ENCODE measurements at places on chromosomes 3 and 15.

DNA sequence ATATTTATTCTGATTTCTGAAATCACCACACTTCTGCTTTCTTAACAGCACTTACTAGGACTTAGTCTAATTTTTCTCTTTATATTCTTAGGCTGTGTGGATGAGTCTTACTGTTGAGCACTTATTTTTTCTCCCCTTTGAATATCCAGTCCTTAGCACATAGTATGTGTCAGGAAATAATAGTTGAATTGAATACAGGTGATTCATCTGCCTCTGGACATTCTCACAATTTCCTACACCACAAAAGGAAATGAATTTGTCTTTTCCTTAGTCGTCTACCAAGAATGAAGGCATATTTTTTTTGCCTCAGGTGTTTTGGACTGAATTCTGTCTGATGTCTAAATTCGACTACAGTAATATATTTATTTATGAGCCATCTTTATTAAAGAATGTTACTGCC is 204.2 kb downstream of the GHSR start:
- DNase-seq: peak; percentile 90

GRCh38 chr3:59131016-59131766 is 81.4 kb upstream of the CFAP20DC start:
- no peak for DNase-seq

GRCh38 chr3:146345900-146346299 is 95.0 kb upstream of the PLSCR4 start:
- no peak for DNase-seq

- DNase-seq: no peak
These were observed 65.9 kb upstream of the KLF13 start for GRCh38 chr15:31260646-31261265.

DNA sequence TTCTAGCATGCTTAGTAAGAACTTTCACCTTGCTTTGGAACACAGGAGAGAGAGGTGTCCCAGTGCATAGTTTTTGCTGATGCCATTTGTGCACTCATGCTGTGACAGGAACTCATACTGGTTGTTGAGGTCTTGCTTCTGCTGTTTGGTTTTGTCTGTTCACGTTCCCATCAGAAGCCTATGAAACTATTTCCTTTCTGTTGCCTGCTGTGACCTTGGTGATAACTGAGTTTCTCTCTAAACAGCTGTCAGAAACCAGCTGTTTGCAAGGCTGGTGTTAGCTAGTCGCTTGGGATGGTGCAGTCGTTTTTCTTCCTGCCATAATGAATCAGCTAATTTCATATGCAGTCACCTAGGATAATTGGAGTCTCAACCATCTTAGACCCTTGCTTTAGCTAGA is 724.1 kb downstream of the GRM7 start:
- no peak for DNase-seq

- DNase-seq: no peak
These were observed 2.3 kb upstream of the P2RY13 start for GRCh38 chr3:151331696-151332095.

- no peak for DNase-seq
These were observed 54.4 kb downstream of the GTF2E1 start for GRCh38 chr3:120796976-120797375.

DNA sequence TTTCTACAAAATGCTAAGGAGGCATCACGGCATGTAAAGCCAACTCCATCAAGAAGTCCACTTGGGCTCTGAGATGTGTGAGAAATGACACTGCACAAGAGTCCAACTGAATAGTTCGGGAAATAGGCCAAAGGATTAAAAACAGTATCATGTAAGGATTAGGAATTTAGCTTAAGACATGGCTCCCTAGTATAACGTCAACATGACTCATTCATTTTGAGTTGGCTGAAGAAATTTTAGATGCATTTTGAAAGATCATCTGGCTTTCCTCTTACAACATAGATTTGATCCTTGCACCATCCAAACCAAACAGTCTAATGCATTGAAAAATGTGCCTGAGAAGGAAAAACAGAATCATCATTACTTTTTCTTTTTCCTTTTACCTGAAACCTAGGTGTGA is 109.3 kb upstream of the MME start:
- no peak for DNase-seq

GRCh38 chr15:90934256-90934948 is 683 bp upstream of the UNC45A start:
- DNase-seq: peak; percentile 89

- peak; percentile 80 for DNase-seq
These were observed 68.5 kb downstream of the TMCO5A start for GRCh38 chr15:38002883-38003477.

GRCh38 chr3:78879295-78879860 is 888.4 kb downstream of the ROBO1 start:
- DNase-seq: no peak

- no peak for DNase-seq
These were observed 57.7 kb downstream of the PRTG start for GRCh38 chr15:55685286-55685685.

DNA sequence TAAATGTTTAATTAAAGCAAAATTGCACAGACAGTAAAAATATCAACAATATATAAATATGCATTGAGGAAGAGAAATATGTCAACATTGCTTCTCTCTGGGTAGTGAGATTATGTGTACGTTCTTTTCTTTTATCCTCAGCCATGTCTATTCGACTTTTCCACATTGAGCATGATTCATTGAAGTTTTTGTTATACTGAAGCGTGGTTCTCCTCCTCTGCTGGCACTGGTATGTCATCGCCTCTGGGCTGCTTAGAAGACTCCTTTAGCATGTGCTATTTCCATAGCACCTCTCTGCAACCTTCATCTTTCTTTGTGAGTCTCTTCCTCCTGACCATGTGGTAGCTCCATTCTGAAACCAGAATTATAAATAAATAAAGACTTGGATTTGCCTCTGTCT is 65.8 kb upstream of the AKAP13 start:
- DNase-seq: no peak

DNA sequence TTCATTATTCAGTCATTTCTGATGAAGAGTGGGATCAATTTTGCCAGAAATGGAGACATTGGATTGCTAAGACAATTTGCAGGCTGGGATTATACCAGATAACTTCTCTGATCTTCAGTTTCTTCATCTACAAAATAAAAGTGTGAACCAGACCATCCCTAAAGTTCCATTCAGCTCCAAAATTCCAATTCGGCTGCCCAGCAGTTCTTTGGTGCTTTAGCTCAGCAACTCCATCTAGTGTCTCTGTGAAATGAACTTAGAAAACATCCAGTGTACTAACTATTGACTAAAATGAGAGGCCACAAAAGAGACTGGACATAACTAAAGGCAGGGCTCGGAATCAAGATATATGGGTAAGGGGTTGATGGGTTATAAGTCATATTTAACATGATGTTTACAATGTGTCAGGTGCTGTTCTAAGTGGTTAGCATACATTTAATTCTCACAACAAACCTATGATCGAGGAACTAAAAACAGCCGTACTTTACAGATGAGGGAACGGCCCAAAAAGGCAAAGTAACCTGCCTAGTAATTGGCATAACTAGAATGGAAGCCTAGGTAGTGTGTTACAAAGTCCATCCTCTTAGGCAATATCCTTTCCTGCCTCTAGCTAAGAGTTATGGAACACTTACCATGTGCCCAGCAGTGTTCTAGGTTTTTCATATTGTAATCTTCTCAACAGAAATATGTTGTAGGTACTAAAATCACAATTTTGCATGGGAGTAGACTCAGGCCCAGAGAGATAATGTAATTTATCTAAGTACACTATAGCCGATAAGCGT is 17.0 kb downstream of the THAP10 start:
- no peak for DNase-seq

GRCh38 chr3:150544041-150544440 is 2.3 kb downstream of the SERP1 start:
- DNase-seq: peak; percentile 76

- DNase-seq: no peak
These were observed 33.1 kb downstream of the ARMC8 start for GRCh38 chr3:138220242-138220641.

GRCh38 chr3:168470380-168470779 is 374.7 kb upstream of the GOLIM4 start:
- no peak for DNase-seq

DNA sequence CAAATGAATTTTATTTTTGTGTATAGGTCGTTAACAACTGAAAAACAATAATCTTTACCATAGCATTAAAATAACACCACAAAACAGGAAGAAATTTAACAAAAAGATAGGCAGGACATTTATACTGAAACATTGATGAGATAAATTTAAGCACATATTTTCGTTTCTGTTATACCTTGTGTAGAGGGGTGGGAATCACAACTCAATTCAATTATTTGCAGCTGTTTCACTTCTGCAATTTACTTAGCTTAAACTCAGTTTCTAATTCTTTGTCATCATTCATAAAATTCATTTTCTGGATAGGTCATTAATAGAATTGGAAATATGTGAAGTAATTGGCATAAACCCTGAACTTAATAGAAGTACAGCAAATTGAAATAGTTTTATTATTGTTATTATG is 42.3 kb downstream of the TP63 start:
- DNase-seq: no peak

DNA sequence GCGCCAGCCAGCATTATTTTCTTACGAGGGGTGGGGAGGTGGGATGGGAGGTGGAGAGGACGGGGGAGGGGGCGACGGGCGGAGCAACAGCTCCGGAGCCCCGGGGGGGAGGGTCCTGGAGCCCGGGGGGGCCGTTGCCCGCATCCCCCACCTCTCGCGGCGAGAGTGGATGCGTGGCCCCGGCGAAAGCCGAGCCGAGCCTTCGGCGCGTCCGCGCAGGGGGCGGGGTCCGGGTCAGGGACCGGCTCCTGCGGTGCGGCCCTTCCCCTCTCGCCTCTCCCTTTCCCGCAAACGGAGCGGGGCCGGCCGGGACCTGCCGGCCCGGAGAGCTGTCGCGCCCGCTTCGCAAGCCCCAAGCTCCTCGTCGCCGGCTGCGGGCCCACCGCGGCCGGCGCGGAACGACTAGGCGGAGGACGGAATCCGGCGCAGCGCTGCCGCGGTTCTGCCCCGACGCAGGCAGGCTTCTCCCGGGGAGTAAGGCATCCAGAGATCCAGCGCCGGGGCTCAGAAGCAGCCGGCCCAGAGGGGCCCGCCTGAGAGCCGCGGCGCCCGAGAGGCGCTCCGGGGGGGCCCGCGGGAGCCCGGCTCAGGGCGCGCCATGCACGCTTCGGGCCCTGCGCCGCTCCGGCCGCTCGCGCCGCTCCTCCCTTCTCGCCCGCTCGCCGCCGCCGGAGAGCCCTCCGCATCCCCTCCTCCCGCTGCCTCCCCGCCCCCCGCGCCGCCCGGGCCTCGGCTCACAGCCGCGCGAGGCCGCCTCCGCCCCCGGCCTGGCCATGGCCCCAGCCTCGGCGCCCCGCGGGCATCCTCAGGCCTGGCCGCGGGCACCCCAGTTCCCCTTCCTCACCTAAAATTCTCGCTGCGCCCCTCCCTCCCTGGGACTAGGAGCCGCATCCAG is 459 bp upstream of the ADCY5 start:
- DNase-seq: peak; percentile 14

DNA sequence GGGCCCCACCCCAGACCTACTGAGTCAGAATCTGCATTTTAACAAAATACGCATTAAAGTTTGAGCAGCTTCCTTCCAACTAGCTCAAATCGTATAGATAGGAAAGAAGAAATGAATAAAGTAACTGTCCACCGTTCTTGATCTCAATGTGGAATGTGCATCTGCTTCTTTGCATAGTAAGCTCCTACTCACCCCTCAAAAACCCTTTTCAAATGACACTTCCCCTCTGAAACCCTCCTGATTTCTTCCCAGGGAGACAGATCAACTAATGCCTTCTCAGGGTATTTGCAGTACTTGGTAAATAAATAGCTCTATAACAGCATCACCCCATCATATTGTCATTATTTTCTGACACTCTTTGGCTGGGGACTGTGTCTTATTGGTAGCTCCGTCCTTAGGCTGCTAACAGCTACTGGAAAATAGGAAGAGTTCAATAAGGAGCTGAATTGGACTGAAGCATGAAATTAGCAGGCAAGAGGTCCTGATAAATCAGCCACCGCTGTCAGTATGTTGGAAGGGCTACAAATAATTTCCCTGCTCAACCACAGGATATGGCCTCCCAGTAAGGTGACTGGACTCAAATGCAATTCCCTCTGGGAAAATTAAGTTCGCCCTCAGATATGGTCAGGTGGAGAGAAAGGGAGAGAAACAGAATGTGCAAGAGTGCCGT is 10.2 kb downstream of the OXTR start:
- no peak for DNase-seq

- DNase-seq: peak; percentile 51
These were observed 52.7 kb upstream of the SPTSSB start for GRCh38 chr3:161423911-161424522.

GRCh38 chr3:184678317-184679055 is 33.4 kb downstream of the MAGEF1 start:
- no peak for DNase-seq

DNA sequence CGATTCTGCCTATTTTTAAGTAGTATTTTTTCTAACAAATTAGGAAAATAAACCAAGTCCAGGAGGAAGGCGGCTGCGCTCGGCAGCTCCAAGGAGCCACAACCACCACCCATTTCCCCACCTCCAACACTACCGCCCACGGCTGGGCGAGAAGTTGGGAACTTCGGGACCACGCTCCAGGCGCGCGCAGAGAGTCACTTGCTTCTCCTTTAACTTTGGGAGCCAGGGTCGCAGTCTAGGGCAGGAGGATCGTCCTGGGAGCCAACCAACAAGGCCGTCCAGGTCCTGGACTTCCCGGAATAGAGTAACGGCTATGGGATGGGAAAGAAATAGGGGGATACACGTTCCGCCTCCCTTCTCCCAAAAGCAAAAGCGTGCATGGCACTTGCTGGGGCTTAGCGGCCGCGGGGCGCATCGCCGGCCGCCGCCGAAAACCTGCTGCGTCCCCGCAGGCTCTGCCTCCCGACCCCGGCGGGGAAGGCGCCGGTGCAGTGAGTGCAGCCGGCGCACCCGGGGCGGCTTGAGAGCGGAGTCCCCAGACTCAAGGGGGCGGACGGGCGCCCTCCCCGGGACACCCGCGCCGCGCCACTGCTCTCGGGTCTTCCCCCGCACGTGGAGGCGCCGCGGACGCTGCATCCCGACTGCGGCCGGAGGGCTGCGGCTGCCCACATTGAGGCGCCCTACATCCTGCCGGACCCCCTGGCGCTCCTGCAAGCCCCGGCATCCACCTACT is 699 bp downstream of the MEGF11 start:
- peak; percentile 11 for DNase-seq

DNA sequence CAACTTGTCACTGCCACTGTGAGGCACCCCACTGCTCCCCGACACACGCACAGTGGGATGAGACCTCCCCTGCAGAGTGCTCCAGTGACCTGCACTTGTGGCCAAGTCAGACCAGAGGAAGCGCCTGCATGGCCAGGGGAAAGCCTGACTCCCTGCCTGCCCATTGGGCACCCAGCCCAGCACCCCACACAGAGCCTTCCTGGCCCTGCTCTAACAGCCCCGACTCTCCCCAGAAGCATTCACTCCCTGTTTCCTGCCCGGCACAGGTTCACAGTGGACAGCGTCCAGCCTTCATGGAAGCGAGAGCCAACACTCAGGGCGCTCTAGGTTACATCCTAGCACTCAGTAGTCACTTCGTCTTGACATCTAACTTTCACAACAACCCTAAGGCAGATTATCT is 27.8 kb downstream of the RBPMS2 start:
- DNase-seq: no peak

- DNase-seq: no peak
These were observed 84.1 kb upstream of the PRR23E start for GRCh38 chr3:127108796-127109195.

GRCh38 chr3:29441422-29441821 is 160.6 kb downstream of the RBMS3 start:
- DNase-seq: no peak

GRCh38 chr3:194137506-194138474 is 1.8 kb downstream of the HES1 start:
- peak; percentile 83 for DNase-seq

All from kidney tubule cell (primary cell).